ENCODE measurements at places on chromosomes 1 and 21. TPM values are rescaled to one million over a fixed set of nuclear protein-coding genes. Genes with fewer than 3 reads are reported as not detected.

The ADAMTS4 gene
- 3.6 TPM for total RNA-seq

DNA sequence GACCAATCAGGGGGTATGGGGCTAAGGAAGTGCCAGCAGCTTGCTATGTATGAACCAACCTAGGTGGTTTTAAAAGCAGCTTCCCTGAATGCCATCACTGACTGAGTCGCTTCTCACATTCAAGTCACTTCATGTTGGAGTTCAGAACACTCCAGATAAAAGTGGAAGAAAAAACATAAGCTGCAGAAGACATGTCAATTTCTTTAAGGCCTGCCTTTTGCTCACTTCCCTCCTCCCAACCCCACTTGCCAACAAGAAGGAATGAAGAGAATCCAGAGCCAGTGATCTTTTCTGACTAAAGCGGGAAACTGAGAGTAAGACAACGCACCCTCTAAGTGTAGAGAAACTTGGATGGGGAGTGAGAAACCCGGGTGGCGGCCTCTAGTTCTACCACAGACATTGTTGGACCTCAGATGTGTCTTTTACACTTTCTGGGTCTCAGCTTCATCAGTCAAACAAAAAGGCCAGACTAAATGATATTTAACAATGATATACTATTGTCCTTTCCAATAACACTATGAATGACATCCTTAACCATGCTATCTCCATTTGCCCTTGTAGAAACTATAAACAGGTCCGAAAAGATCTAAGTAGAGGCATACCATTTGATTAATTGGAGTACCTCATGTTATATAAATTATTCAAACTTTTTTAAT is 54.1 kb downstream of the LUZP1 start:
- DNase-seq: no peak

The RGS21 gene
- not detected for total RNA-seq

- DNase-seq: no peak
Observed at GRCh38 chr1:197429372-197429771, 161.3 kb downstream of the CRB1 start.

GRCh38 chr1:56515898-56516538 is 63.3 kb downstream of the PLPP3 start:
- DNase-seq: no peak

The TNFSF4 gene
- not detected for total RNA-seq

The SPRR1B gene
- total RNA-seq: not detected

The IL19 gene
- total RNA-seq: not detected

DNA sequence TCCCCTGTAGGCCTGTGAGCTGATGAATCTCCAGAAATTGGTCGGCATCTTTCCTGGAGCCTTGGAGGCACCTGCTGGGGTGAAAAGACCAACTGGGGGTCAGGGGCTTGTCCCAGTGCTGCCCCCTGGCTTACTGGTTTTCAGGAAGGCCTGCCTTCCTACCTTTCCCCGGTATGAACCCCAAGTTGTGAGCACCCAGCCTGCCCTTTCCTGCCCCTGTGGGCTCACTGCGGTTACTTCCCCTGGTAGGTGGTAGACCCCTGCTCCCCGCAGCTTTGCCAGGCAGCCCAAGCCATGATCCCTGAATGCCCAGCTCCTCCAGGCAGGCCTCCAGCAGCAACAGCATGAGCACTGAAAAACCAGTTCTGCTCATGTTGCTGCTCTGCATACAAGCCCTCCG is 10.2 kb downstream of the DMRTB1 start:
- no peak for DNase-seq

The LIPI gene
- total RNA-seq: not detected

The TMEM234 gene
- 14.5 TPM for total RNA-seq

GRCh38 chr1:171226747-171227370 is 21.4 kb upstream of the FMO1 start:
- DNase-seq: peak; percentile 20

DNA sequence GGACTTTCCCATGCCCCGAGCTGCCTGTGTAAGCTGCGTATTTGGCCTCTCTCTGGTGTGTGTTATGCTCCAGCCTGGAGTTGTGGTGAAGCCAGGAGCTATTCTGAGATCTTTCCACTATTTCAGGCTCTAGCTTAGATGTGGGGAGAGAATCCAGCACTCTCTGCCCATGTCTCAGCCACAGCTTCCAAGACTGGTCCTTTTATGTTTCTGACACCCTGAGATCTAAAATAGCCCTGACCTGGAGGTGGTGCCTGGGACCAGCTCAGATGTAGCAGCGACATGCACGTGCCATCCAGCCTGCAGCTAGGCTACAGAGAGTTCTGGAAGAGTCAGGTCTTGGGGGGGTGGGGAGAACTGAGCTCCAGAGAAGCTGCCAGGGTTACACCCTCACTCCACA is 76.5 kb downstream of the TENT5C start:
- no peak for DNase-seq

The CACNA1E gene
- total RNA-seq: not detected

The OR2T33 gene
- total RNA-seq: not detected

The HEYL gene
- 0.10 TPM for total RNA-seq

The RNU1-4 gene
- total RNA-seq: not detected

DNA sequence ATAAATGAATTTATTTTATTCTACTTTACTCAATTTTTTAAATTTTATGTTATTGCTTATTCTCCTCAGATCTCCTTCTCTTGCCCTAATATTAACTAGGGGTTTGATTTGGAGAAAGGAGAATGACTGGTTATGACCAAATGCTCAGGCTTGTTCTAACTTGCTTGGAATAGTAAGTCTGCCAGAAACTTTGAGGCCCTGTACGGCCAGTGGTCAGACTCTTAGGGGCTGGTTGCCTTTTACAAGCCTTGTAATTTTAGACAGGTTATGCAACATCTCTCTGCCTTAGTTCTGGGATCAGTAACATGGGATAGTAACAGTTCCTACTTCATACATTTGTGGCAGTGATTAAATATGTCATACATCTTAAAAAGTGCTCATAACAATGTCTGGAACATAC is 279.5 kb downstream of the DUSP10 start:
- peak; percentile 2 for DNase-seq

The MX1 gene
- total RNA-seq: 18.3 TPM

- DNase-seq: no peak
Observed at GRCh38 chr1:50108497-50109059, at the start of gene ELAVL4. Gene ELAVL4, plus strand, starts transcription at chr1:50108920. Its CDS starts 270 bp downstream, at chr1:50109190.

GRCh38 chr1:220879509-220880361 is 492 bp downstream of the HLX start:
- DNase-seq: peak; percentile 74

The CYP4A22 gene
- not detected for total RNA-seq

The SLC9C2 gene
- total RNA-seq: not detected

The FCRL6 gene
- total RNA-seq: not detected

The SNX7 gene
- total RNA-seq: 120 TPM

- DNase-seq: no peak
Observed at GRCh38 chr1:247445526-247446356, 12.2 kb downstream of the OR2B11 start.

DNA sequence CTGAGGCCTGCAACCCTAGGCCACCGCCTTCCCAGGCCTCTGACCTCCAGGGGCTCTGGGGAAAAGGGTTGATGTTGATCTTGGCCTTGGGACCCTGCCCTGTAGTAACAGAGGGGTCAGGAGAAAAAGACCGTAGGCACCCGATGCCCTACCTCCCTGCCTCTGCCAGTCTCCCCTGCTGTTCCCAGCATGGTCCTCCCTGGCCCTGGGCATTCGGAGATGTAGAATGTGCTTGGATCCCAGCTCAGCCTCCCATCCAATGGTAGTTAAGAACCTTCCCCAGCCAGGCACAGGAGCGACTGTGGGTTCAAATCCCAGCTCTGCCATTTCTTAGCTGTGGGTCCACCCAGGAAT is 72.0 kb upstream of the TARDBP start:
- no peak for DNase-seq

DNA sequence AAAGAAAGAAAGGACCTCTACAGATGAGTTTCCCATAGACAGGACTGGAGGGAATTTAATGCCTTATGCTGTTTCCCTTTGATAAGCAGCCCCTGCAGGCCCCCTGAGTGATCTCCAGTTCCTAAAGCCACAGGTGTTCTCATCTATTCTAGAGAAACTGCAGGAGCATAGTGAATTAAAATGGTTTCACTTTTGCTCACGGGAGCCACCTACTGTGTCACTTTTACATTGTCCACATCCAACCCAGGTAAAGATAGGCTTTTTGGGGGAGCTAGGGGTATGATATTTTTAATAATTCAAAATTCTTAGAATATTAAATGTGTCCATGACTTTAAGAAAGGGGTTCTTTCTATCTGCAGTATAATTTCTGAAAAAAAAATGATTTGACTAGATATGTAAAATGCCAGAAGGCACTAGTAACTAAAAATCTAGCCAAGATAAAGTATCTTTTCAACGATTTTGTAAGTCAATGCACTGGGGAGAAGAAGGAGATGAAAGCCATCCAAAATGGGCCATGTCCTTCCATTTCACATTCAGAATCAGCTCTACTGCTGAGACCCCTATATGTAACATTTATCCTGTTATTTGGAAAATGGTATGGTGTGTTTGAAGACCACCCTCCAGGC is 267.3 kb upstream of the DUSP10 start:
- DNase-seq: no peak

DNA sequence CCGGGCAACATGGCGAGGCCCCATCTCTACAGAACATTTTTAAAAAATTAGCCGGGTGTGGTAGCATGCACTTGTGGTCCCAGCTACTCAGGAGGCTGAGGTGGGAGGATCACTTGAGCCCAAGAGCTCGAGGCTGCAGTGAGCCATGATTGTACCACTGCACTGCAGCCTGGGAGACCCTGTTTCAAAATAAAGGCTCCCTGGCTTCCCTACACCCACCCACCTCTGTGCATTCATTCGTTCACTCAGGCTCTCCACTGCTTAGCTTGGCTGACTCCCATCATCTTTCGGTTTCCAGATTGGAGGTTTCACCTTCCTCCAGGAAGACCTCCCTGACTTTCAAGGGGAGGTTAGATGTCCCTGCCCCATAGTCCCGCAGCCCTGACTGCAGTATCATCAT is 14.2 kb downstream of the KIAA2013 start:
- no peak for DNase-seq

DNA sequence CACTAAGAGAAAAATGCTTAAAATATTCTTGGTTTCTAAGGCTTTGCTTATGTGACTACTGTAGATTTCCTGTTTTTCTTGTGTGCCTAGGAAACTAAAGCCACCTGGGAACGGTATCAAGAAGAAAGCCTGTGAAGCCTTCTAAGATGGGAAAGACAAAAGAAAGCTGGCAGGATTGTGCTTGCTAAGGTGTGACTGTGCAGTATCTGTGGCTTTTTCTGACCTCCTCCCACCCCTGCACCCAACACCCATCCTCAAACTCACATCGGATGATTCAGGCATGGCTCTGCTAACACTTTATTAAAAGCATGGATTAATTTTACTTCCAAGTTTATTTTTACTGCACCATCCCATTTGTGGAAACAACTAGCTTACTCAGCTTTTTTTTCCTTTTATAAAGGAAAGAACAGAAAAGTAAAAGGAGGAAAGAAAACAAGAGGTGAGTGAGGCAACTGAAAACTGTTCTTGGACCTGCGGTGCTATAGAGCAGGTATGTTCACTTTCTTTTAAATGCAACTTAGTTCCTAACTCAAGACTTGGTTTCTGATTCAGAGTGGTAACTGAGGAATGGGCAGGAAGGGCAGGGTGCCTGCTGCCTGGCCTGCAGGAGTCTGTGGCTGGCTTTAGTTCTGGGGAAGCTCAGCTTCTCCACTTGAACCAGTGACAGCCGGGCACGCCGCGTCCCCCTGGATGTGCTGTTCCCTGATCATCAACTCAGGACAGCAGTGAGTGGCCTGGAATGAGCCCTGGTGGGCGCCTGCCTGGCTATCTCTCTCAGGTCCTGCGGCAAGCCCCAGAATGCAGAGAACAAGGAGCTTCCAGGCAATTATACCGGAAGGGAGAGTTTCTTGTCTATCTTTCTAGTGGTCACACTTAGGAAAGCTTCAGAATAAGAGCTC is at the start of gene GBP6:
Gene GBP6 (plus strand): TSS at position 422 of the 899 bp plus-strand sequence. CDS start 4,493 bp downstream, outside the sequence.
- no peak for DNase-seq

The NES gene
- not detected for total RNA-seq

GRCh38 chr1:158115126-158115525 is 65.6 kb upstream of the CD1D start:
- no peak for DNase-seq

The DYNLT5 gene
- total RNA-seq: not detected

DNA sequence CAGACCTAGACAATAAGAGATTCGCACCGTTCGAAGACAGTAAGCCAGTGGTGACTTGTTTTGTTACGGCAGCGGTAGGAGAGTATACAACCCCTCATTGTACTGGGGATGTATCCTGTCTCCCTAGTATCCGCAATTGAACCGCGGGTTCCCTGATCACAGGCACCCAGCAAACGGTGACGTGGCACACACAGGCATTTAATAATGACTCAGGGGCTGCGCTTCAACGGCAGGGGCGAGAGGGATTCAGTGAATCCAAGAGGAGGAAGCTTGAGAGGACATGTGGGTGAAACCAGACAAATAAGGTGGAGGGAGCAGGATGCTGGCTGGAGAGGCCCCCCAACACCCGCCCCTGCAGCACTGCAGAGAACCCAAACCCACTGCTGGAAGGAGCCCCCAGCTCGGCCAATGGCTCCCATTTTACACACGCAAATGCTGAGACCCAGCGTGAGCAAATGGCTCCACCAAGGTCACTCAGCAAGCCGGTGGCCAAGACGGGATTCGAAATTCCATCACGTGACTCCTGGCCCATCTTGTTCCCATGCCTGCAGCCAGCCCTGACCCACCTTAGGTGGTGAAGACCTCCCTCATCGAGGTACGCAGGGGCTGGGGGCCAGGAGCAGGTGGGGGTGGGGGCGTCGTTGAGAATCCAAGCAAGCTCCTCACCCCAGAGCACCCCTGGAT is 149.9 kb downstream of the SYF2 start:
- peak; percentile 38 for DNase-seq

The TNFAIP8L2 gene
- total RNA-seq: not detected
